Pancreas (tissue), 10 donors: ENCODE measurements at places on chromosomes 16 and 17. TPM values are rescaled to one million over a fixed set of nuclear protein-coding genes. Genes with fewer than 3 reads are reported as not detected.

- no peak for DNase-seq
Measured at GRCh38 chr17:72644492-72644891, 448.0 kb downstream of the SLC39A11 start.

GRCh38 chr17:51362811-51363585 is 102.7 kb downstream of the UTP18 start:
- DNase-seq = no peak

DNA sequence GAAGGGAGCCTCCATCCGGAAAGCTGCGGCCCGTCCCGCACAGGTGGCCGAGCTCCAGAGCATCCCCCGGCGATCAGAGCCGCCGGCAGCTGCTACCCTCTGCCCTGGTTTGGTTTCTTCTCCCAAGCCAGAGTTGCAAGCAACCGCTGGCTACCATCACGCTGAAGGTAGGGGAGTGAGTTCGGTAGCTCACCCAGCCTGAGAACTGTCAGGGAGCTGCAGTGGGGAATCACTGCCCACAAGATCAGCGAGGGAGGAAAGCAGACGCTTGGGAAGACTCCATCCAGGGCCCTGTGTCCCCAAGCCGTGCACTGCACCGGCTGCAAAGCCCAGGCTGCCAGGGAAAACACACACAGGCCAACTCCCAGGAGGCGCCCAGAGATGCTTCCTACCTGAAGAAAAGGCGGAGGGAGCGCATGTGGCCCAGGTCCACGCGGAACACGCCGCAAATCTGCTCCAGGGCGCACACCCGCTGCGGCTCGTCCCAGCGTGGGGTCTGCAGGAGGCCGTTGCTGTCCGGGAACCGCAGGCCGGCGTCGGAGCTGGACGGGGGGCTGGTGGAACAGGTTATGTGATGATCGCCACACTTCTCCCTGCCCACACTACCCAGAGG is 83.3 kb downstream of the TBC1D16 start:
- DNase-seq = peak; percentile 60

DNA sequence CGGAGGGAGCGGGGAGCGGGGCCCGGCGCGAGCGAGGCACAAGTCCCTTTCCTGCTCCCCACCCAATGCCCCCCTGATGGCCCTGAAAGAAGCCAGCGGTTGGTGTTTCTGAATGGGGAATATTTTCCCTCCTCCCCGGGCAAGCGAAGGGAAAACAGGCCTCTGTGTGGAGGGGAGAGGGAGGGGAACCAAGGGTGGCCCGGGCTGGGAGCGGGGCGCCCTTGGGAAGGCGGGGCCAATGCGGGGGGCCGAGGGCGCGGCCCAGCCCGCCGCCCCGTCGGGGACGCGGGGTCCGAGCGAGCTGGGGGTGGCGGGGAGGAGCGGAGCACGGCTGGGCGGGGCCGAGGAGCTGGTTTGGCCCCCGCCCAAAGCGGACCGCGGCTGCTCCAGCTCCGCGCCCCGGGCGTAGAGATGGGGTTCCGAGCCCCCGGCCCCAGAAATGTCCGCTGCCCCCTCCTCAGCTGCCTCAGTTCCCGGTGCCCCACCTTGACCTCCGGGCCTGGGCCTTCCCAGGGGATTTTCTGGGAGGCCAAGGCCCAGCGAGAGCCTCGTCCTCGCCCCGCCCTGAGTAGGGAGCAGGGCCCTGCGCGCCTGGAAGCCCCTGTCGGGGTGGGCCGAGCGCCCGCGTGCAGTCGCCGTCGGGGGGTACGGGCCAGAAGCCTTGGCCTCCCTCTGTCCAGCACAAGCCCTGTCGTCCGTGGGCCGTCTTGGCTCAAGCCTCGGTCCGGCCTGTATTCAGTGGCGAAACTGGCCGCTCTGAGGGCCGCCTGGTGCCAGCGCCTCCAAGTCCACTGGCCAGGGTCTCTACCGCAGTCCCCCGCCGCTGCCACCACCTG is 3.9 kb upstream of the HEXIM1 start:
- DNase-seq = peak; percentile 78

- no peak for DNase-seq
Measured at GRCh38 chr16:11618107-11618717, 31.5 kb upstream of the LITAF start.

GRCh38 chr17:73806768-73807167 is 162.5 kb upstream of the SDK2 start:
- DNase-seq = no peak

DNA sequence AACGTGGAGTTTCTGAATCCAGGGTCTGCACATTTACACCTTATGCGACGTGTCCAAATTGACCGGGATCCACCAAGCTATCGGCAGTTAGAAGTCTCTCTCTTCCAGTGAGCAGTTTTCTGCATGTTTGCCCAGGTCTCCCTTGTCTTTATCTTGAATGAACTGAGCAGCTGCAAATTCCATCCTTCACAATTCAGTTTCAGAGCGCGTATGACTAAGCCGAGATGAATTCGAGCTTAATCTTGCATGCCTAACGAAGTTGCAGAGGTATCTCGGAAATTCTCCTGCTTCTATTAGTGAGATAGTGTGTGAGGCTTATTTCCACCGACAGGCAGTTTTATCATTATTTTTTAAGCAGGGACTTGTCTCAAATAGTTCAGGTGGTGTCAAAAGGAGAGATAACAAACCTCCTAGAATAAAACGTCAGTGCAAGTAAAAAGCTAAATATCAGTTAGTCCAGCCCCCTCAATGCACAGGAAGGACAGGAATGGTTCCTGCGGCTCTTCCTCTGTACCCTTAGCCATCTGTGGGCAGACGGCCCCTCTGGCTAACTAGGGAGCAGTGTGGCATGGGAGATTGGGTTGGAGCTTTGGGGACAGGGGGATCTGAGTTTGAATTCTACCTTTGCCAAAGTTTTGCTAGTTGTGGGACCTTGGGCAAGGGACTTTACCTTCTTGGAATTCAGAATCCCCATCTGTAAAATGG is 93.0 kb upstream of the GPR139 start:
- DNase-seq = no peak

GRCh38 chr16:65463652-65464260 is 341.9 kb upstream of the CDH11 start:
- no peak for DNase-seq

GRCh38 chr17:78126895-78127238 is 1.7 kb downstream of the TMC6 start:
- DNase-seq = no peak

DNA sequence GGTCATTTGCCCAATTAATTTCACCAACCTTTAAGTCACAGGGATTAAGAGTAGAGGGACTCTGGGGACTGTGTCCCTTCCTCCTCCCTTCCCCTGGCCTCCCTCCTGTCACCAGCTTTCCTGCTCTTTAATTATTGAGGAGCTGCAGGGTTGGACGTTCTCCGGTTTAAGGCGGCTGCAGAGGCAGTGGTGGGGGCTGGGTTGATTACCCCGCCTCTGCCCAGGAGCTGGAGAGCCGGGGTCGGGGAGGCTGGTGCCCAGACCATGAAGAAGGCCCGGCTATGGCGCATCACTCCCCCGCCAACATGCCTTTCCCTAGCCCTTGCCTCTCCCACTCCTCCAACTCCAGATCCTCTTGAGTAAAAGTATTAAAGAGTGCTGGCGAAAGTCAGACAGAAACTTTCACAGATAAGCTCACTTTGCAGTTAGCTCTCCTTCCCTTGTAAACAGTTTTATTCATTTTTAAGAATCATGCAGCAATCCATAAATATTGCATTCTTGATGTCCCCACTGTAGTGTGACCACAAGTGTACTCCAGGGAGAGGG is 1.1 kb upstream of the FOXJ1 start:
- DNase-seq = no peak

DNA sequence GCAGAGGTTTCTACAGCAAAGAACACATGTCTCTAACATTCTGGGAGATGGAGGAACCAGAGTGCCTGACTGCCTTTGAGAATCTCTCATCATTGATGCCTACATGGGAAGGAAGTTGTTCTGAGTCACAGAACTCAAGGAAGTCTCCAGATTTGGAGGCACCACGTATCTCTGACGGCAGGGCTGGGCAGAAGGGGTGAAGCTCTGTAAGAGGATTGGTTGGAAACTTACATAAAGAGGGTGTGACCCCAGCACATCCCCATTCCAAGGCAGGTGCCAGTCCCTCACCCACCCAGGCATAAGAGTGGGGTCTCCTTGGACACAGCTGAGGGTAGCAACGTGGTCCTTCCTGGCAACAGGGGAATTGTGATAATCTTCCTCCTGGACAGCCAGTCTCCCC is 17.4 kb downstream of the TNFRSF13B start:
- no peak for DNase-seq

DNA sequence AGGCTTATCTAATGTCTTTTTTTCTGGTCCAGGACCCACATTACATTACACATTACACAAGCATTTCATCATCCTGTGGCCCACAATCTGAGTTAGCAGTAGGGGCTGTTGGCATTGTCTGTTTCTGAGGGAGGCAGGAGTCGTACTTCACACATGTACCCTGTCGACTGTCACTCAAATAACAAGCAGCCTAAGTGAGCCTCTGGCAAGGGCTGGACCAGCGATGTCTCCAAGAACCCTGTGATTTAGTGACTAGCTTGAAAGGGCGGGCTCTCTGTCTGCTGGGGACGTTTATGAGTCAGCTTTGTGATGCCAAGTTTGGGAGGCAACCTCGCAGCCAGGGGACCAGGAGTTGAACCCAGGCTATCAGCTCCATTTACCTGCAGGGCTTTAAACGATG is 251.4 kb downstream of the HS3ST3B1 start:
- DNase-seq = no peak

GRCh38 chr17:68526548-68526947 is 14.3 kb downstream of the PRKAR1A start:
- DNase-seq = no peak

DNA sequence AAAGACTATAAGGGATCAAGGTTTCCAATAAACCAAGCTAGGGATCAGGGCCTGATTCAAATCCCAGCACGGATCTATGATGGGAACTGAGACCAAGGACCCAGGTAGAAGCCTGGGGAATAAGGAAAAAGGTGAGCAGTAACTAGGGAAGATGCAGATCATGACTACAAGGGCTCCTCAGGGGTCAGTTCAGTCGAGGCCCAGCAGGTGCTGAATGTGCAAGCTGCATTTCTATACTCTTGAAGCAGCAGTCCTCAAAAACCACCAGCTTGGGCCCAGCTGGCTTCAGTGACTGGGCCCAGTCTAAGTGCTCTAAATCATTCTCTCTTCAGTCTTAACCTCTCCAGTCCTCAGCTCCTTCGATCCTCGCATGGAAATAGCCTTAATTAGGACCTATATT is 228.8 kb upstream of the AXIN2 start:
- no peak for DNase-seq

DNA sequence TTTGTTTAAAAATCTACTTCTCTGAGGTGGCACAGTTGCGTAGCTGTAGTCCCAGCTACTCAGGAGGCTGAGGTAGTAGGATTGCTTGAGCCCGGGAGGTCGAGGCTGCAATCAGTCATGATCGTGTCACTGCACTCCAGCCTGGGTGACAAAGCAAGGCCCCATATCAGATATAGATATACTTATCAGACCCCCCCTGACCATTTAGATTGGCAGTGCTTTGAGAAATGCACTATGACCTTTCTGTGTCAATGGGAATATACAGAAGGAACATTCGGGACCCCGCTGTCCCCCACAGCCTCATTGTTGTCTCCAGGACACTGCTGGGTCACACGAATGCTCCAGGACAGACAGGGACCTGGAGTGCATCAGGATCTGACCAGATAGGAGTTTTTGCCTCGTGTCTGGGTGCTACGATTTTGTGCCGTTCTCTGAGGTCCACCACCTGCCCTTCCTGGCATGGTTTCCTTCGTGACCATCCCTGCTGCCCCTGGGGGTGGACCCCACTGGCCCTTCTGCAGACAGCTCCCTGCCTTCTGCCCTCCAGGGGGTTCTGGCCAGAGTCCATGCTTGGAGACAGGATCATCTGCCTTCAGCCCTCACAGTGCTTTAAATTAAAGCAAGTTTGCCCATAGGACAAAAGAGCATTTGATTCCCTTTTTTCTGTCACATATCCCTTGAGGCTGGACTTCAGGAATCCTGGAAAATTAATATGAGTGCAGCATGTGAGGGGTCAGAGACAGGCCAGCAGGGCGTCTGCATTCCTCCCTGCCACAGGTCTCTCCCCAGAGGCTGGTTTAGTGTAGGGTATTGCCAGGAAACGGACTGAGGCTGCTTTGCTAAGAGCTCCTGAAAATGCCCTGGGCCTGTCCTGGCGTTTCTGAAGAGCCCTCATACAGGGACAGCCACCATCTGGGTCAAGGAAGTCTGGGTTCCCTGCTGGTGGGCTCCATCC is 19.3 kb downstream of the PLD6 start:
- DNase-seq = no peak

GRCh38 chr16:29986231-29986630 is 9.2 kb downstream of the HIRIP3 start:
- no peak for DNase-seq

GRCh38 chr16:8831871-8832716 is 34.5 kb downstream of the PMM2 start:
- DNase-seq = no peak

- DNase-seq = peak; percentile 51
Measured at GRCh38 chr17:75642182-75642783, 9.0 kb downstream of the SMIM5 start.

DNA sequence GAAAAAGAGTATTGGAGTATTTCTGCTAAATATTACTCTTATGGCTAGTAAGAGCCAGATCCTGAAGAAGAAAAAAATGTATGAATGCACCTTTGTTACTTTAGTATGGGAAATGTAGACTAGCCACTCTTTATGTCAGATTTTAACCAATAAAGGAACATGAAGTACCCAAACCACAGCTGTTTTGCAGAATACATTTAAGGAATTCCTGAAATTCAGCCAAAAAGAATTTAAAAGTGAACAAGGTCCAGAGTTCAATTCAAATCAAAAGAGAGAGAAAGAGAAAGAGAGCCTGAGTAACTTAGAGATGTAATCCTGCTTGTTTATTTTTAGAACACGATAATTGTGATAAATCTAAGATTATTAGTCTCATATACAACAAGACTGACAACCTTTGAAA is 1.2 kb downstream of the KCNJ16 start:
- DNase-seq = no peak

- no peak for DNase-seq
Measured at GRCh38 chr16:48833461-48833860, 223.5 kb upstream of the N4BP1 start.

- DNase-seq = no peak
Measured at GRCh38 chr16:48450367-48450766, 65.2 kb upstream of the SIAH1 start.

- no peak for DNase-seq
Measured at GRCh38 chr17:46929413-46929812, 6.5 kb downstream of the GOSR2 start.

USP6 gene
- total RNA-seq = 0.09 TPM

DNAI2 gene
- not detected for total RNA-seq

C1QL1 gene
- 4.3 TPM for total RNA-seq

RASL10B gene
- total RNA-seq = 3.2 TPM

CTRB1 gene
- total RNA-seq = 31,003 TPM

P4HB gene
- total RNA-seq = 2,130 TPM

ANKRD40CL gene
- 0.46 TPM for total RNA-seq

EXOC3L1 gene
- 2.3 TPM for total RNA-seq

SHCBP1 gene
- total RNA-seq = 0.41 TPM

CBLN1 gene
- 1.0 TPM for total RNA-seq

CTRB2 gene
- total RNA-seq = 36,685 TPM

CCDC78 gene
- total RNA-seq = 0.62 TPM

WNK4 gene
- 0.19 TPM for total RNA-seq

PRSS53 gene
- total RNA-seq = 1.3 TPM

NLRP1 gene
- 2.9 TPM for total RNA-seq

TEDC2 gene
- 0.82 TPM for total RNA-seq

GLTPD2 gene
- total RNA-seq = not detected

TRIM72 gene
- 0.12 TPM for total RNA-seq

CMTM3 gene
- total RNA-seq = 20.8 TPM

KCTD5 gene
- 6.7 TPM for total RNA-seq
